ENCODE measurements at places on chromosomes 5 and 9.

DNA sequence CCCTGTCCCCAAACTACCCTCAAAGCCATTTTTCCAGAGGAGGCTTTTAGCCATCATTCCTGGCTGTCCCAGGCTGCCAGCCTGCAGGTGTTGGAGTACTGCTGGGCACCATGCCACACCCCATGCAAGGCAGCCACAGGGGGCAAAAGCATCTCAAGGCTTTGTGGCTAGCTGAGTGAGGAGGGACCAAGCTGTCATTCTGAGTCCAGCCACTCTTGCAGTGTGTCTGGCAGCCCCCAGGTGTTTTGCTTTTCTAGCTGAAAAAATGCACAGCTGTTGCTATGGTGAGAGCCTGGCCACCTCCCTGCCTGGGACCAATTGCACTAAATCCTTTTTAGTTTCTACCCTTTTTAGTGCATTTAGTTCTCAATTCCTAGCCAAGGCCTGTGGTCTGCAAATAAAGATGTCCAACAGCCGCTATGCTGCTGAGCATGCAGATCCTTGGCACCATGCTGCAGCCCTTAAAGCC, 50.4 kb upstream of the PTGS1 start:
- no peak for DNase-seq

DNA sequence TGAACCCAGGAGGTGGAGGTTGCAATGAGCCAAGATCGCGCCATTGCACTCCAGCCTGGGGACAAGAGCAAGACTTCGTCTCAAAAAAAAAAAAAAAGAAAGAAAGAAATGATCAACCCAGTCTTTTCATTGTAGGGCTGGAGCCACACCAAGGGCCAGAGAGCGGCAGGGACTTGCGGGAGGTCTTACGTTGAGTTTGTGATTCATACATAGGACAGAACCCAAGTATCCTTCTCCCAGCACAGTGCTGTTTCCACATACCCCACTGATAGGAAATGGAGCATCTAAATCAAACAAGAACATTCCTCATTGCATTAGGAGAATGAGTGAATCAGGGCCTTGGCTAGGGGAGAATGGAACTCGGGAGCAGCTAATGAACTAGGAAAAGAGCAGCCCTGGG, 3.5 kb upstream of the TNIP1 start:
- DNase-seq = no peak

DNA sequence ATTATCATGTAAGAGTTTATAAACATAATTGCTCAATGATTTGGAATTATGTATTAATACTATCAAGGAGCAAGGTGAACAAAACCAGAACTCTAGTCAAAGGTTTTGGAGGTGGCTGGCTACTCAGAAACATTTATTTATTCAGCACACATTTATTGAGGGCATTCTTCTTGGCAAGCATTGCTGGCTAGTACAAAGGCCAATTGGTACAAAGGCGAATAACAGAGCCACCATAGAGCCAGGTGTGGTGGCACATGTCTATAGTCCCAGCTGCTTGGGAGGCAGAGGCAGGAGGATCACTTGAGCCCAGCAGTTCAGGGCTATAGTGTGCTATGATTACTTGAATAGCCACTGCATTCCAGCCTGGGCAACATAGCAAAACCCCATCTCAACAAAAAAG, 242.1 kb downstream of the CWC27 start:
- DNase-seq = no peak

GRCh38 chr5:103505581-103506305, 56.8 kb downstream of the NUDT12 start:
- no peak for DNase-seq

DNA sequence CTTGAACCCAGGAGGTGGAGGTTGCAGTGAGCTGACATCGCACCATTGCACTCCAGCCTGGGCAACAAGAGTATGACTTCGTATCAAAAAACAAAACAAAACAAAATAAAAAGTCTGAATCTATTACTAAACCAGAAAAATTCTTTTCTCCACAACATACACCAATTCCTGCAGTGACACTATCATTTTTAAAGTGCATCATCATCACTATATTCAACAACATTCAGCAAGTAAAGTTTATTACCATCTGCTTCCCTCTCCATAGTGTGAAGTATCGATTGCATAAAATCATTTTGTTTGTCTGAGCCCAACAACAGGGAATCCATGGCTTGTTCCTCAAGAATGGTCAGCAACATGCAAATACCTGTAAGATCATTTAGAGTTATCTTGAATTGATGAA, 20.4 kb downstream of the SETX start:
- DNase-seq = no peak

- no peak for DNase-seq
These were observed 74.1 kb upstream of the SH3PXD2B start for GRCh38 chr5:172528440-172528839.

DNA sequence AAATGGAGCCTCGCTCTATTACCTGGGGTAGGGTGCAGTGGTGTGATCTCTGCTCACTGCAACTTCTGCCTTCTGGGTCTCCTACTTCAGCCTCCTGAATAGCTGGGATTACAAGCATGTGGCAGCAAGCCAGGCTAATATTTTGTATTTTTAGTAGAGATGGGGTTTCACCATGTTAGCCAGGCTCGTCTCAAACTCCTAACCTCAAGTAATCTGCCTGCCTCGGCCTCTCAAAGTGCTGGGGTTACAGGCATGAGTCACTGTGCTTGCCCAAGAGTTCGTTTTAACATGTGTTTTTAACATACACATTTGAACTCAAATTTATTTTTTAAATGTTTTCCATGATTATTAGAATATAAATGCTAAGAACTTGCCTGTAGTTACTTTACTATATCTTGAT, 34.2 kb downstream of the MARCHF6 start:
- DNase-seq = no peak

GRCh38 chr5:96054311-96055030, 92.8 kb upstream of the ELL2 start:
- no peak for DNase-seq

- DNase-seq = no peak
These were observed 17.6 kb downstream of the C9orf43 start for GRCh38 chr9:113428062-113428615.
